ENCODE measurements at places on chromosomes 6 and 20.

DNA sequence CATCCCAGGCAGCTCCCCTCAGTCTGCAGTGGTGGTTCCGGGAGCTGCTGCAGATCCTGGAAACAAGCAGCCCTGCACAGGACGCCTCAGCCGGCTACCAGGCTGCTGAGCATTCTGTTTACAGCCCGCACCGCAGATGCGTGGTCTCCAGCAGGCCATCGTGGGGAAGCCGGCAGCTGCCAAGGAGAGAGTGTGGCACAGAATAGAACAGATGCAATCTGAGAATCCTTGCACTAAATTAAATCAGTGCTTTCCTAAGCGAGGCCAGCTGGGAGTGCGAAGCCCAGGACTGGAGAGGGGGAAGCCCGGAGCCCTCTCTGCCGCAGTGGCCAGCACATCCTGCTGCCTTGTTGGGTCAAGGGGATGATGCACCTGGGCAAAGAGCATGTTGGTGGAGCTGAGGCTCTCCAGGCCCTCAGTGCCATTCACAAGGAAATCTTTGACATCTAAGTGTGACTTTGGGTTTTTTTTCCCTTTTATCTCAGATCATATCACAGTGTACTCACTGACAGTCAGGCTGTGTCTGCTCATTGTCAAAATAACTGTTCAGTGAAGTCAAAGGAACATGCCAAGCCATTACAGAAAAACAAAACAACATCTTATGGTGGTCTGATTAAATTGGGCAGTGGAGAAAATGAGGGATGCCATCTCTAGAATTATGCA lies 118.1 kb downstream of the SYNDIG1 start:
- no peak for DNase-seq

GRCh38 chr20:47765691-47766594 lies 19.3 kb downstream of the SULF2 start:
- no peak for DNase-seq

DNA sequence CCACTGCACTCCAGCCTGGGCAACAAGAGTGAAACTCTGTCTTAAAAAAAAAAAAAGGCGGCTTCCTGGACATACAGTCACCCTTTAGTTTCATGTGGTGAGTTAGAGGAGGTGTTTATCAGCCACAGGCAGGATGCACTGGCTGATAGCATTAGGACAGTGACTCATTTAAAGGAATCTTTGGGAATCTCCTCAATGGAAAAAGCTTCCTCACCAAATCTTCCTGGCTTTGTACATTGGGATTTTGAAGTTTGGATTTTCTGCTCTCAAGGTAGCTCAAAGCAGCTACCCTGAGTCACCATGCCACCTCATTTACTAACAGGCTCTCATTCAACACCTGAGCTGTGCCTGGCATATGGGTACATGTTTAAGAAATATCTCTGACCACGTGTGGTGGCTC lies 20.2 kb downstream of the PRPH2 start:
- DNase-seq, result no peak

- DNase-seq, result no peak
Observed at GRCh38 chr20:34985461-34986310, 30.0 kb downstream of the MYH7B start.

GRCh38 chr6:15948930-15949900 lies 179.7 kb upstream of the MYLIP start:
- DNase-seq, result no peak

DNA sequence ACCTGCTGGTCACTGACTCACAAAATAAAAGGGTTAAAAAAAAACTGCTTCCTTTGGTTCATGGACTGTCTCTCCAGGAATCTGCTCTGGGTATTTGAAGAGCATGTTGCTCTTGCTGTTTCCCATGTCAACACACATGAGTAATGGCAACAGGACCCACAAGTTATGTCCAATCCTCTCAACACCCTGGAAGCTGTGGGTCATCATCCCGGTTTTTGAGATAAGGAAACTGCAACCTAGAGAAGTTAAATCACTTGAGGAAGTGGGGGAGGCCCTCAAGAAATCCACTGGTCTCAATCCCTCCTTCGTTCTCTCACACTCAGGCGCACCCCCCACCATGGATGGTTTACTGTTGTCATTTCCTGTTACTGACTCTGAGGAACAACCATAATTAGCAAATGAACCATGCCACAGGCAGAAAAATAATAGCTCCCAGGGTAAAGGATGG lies 12.4 kb downstream of the MAP1LC3A start:
- DNase-seq, result no peak

DNA sequence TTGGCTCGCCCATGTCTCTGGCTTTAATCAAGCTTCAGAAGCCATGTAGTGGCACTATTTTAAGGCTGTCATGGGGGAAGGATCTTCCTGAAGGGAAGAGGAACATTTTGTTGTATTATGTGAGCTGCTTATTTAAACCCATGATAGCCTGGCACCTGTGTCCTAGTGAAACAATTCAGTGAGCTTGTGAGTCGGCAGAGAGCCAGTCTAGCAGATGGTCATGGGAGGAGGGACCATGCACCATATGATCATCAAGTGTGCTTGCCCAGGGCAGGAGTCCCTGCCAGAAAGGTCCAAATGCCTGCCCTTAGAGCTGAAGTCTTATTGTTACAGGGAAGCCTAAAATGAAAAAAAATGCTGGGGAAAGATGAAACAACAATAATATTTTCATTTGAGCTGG lies 132.9 kb downstream of the PRDM13 start:
- DNase-seq, result no peak

DNA sequence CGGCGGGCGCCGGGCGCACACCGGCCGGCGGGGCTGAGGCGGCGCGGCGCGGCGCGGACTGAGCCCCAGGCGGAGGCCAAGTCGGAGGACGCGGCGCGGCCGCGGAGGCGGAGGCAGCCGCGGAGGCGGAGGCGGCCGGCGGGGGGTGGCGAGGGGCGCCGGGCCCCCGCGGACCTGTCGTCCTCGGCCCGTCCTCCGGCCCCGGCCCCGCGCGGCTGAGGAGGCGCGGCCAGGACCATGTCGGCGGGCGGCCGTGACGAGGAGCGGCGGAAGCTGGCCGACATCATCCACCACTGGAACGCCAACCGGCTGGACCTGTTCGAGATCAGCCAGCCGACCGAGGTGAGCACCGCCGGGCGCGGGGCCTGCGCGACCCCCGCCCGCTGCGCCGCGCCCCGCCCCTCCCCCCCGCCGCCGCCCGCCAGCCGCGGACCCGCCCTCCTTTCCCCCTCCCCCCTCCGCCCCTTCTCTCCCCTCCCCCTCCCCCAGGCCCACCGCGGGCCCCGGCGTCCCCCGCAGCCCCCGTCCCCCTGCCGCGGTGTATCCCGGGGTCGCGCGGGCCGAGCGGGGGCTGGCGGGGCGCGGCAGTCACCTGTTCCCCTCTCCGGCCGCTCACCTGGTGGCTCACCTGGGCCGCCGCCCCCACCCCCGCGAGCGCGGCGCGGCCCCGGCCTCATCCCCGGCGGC lies at the start of gene AFDN:
TSS of gene AFDN (plus strand) at position 16 of the 687 bp plus-strand sequence. CDS start at position 238, 222 bp downstream.
- no peak for DNase-seq

DNA sequence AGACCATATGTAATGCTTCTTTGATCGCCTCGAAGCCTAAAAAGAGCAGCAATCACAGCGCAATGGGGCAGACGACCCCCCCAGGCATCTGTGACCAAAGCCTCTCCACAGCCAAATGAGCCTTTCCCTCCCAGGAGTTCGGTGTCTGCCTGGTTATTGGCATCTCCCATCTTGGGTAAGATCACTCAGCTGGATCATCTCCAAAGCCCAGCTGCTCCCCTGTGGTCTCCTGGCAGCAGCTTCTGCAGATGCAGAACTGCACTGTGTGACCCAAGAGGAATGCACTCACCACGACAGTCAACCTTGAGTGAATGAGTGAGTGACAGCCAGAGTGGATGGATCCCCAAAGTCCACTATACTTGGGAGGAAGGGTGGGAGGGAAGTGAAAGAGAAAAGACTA lies 44.8 kb upstream of the IYD start:
- DNase-seq, result no peak

GRCh38 chr6:64280569-64280968 lies 645.0 kb downstream of the PHF3 start:
- DNase-seq, result no peak

DNA sequence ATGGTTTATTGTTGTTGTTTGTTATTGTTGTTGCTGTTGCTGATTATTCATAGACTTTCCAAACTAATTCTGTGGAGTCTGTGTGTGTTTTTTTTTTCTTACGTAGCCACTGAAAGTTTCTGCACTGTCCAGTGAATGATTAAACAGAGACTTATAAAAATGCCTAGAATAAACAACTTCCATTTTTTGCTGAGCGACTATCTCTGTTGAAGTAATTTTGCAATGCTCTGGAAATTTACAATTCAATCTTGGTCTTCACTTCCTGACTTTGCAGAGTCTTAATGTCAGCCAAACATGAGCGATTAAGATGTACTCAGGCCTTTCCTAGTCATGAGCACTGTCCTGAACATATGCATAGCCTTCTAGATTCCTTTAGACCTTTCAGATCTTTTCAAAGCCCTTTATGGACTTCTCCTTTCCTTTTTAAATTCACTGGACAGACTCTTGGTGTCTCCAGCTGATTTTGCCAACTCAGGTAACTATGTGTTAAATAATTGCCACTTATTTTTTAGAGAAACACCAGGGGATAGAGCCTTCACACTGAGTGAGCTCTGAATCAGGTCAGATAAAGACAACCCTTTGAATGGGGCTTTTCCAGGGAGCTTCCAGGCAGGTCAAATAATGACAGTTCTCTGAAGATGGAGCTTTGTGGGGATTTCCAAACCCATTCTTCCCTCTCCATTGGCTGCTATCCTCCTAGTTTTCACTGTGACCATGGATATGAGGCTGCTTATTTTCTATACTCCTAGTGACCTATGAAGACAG lies 622.8 kb upstream of the EPHA7 start:
- no peak for DNase-seq

DNA sequence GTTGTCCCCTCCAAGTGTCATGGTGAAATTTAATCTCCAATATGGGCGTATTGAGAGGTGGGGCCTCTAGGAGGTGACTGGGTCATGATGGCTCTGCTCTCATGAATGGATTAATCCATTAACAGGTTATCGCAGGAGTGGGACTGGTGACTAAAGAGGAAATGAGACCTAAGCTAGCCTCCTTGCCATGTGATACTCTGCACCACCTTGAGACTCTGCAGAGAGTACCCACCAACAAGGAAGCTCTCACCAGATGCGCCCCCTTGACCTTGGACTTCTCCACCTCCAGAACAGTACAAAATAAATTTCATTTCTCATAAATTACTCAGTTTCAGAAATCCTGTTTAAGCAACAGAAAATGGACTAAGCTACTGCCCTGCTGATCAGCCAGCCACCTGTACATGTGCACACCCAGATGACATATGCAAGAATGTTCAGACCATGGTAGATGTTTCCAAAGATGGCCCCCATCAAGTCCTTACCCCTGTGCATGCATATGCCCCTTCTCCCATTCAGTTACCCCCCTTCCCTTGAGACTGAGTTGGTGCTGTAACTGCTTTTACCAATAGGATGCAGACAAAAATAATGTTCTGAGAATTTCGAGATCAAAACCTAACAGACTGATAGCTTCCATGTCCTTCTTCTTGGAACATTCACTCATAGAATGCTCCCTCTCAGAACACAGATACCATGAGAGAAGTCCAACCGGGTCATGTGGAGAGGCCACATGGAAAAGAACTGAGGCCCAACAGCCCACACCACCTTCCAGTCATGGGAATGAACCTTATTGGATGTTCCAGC lies 28.4 kb downstream of the MAP3K5 start:
- no peak for DNase-seq

GRCh38 chr6:36848658-36849441 lies 9.6 kb upstream of the CPNE5 start:
- DNase-seq, result no peak

DNA sequence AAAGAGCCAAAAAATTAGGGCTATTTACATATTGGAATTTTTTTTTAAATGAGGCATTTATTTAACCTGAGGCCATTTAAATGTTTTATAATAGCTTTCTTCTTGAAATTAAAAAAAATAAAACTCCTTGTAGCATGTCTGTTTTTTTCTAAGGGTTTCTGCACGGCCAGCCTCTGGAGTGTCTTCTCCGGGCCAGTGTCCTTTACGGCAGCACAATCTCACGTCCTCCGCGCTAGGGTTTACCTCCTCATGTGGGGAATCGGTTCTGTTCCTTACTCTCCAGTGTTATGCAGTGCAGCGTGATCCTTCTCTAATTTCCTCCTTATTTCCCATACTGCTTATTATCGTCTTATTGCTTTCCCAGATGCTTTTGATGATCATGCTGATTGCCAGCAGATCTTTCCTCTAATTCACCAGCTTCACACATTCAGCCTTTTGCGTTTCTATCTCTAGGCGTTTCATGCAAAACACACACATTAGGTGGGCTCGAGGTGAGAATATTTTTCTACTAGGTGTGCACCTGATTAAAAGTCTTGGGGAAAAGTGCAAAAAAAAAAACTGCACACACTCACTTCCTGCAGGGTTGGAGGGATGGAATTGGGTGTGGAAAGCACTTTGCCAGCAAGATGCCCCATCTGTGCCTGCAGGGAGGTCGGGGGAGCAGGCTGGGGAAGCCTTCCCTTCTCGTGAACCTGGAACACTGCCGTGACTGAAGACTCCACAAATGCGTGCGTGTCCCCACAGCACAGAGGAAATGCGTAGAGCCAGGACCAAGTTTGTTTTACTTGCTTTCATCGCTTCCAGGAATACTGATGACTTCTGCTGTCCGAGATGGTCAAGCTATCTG lies 56.1 kb downstream of the PSMG4 start:
- no peak for DNase-seq

GRCh38 chr6:36912030-36912454 lies 26.3 kb downstream of the C6orf89 start:
- DNase-seq, result no peak

GRCh38 chr6:143773506-143774150 lies 69.5 kb upstream of the LTV1 start:
- no peak for DNase-seq

- DNase-seq, result no peak
Observed at GRCh38 chr6:80528115-80528514, 421.6 kb downstream of the BCKDHB start.

DNA sequence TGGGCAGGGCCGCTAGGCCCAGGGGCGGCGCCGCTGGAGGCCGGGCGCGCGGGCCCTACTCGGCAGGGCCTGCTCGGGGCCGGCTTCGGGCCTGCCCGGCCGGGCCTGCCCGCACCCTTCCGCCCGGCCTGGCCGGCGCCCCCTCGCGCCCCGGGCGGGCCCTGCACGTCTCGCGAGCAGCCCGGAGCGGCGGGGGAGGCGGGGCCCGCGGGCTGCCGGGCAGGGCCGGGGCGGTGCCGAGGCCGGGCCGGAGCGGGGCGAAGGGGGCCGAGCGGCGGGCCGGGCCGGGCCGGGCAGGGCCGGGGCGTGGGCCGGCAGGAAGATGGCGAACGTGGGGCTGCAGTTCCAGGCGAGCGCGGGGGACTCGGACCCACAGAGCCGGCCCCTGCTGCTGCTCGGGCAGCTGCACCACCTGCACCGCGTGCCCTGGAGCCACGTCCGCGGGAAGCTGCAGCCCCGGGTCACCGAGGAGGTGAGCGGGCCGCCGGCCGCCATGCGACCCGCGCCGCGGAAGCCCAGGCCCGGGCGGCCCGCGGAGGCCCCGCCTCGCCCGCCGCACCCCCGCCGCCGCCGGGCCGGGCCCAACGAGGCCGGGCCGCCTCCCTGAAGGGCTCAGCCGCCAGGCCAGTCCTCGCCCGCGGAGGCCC lies at the start of gene NPEPL1:
TSS of gene NPEPL1 (plus strand) at position 222 of the 647 bp plus-strand sequence. CDS start at position 323, 101 bp downstream.
- DNase-seq, result no peak

DNA sequence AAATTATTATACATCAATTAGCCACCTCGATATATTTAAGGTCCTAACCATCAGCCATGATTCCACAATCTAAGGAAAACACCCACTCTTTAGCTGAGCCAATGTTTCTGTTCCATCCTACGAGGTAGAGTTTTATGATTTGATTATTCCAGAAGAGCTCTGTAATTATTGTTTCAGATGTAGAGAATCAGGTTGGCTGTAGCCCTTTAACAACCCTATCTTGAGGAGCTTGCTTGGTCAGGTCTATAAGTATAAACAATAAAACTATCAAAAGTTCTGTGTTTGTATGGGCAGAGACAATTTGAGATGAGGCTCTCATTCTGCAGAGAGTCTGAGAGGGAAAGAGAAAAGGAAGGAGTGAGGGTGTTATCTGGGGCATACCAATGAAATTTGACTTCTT lies at the start of gene PBOV1:
TSS of gene PBOV1 (minus strand) at position 43 of the 400 bp plus-strand sequence. CDS start 96 bp downstream, outside the sequence.
- no peak for DNase-seq

Measured in left renal cortex interstitium (tissue), 4 donors.